Activated CD4-positive, alpha-beta T cell treated with anti-CD3 and anti-CD28 coated beads, Interleukin-10, Interleukin-2, amounts not matched to agents 100 ng/mL and 50 ng/mL, durations not matched to agents 16 hours and 8 hours (primary cell): ENCODE measurements at places on chromosomes 3 and 15.

- no peak for DNase-seq
These were observed 76.3 kb upstream of the ABHD17C start for GRCh38 chr15:80618685-80619400.

GRCh38 chr3:37290551-37290950 is 116.2 kb upstream of the LRRFIP2 start:
- DNase-seq = no peak

- DNase-seq = no peak
These were observed 225.6 kb upstream of the LMCD1 start for GRCh38 chr3:8276056-8276455.

- DNase-seq = no peak
These were observed 32.6 kb downstream of the POMGNT2 start for GRCh38 chr3:43073116-43073835.

DNA sequence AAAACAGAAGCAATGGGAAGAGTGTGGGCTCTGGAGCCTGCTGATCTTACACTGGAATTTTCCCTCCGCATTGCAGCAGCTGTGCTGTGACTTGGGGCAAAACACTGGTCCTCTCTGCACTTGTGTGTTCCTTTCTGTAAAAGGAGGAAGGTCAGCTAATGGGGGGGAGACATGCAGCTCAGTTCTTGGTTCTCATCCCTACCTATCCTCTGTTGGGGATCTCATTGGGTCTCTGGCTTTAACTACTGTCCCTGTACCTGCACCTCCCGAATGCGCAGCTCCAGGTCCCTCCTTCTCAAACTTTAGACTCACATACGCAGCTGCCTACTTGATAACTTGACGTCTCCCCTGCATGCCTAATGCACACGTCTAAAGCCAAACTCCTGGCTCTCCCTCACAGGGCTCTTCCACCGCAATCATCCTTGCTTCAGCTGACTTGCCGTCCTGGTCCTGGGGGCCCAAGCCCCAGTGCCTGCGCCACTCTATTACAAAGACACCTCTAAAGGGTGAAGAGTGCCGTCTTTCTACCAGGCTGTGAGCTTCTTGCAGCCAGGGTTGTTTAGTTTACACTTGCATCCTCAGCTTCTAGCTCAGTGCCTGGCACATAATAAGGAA is 5.9 kb upstream of the TMEM44 start:
- no peak for DNase-seq

- DNase-seq = no peak
These were observed 248.2 kb downstream of the TBC1D5 start for GRCh38 chr3:17494117-17494809.

DNA sequence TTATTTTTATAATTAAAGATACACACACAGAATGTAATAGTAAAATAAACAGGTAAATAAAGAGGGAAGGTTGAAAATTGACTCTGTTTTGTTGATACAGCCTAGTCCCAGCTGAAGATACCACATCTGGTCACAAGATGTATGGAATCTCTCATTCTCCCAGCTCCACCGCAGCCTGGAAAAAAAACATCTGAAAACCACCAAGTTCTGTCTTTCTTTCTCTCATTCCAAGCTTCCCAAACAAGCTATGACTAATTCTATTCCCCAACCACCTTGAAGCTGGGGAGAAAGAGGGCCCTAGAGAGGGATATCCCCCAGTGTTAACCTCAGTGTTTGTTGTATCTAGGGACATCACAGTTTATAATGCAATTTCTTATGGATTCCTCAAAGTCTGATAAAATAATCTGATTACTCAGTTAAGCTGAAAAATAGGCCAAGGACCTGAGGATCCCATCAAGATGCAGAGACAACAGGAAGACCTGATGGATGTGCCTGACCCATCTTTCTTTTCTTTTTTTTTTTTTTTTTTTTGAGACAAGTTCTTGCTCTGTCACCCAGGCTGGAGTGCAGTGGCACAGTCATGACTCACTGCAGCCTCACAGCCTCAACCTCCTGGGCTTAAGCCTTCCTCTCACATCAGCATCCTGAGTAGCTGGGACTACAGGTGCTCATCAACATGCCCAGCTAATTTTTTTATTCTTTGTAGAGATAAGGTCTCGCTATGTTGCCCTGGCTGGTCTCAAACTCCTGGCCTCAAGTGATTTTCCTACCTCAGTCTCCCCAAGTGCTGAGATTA is 38.1 kb downstream of the SRGAP3 start:
- DNase-seq = no peak
